ENCODE measurements at places on chromosomes 12 and 14.
A peak's percentile ranks its signal among the peaks of the same experiment; 100 is the strongest.

GRCh38 chr14:43418324-43418723 is 1088.8 kb downstream of the FSCB start:
- no peak for DNase-seq

DNA sequence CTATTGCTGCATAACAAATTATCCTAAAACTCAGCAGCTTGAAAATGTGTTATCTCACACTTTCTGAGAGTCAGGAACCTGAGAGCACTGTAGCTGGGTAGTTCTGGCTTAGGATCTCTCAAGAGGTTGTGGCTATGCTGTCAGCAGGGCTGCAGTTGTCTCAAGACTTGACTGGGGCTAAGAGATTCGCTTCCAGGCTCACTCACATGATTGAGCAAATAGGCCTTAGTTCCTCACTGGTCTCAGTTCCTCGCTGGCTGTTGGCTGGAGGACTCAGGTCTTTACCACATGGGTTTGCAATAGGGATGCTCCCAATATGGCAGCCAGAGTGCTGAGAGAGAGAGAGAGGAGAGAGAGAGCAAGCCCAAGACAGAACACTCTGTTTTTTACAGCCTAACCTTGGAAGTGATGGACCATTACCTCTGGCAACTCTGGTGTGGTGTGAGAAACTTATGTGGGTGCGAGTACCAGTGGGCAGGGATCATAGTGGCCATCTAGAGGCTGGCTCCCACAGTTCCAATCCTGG is 15.9 kb upstream of the DHRS2 start:
- no peak for DNase-seq

- DNase-seq: no peak
Measured at GRCh38 chr14:96285667-96286066, 29.7 kb downstream of the BDKRB1 start.

DNA sequence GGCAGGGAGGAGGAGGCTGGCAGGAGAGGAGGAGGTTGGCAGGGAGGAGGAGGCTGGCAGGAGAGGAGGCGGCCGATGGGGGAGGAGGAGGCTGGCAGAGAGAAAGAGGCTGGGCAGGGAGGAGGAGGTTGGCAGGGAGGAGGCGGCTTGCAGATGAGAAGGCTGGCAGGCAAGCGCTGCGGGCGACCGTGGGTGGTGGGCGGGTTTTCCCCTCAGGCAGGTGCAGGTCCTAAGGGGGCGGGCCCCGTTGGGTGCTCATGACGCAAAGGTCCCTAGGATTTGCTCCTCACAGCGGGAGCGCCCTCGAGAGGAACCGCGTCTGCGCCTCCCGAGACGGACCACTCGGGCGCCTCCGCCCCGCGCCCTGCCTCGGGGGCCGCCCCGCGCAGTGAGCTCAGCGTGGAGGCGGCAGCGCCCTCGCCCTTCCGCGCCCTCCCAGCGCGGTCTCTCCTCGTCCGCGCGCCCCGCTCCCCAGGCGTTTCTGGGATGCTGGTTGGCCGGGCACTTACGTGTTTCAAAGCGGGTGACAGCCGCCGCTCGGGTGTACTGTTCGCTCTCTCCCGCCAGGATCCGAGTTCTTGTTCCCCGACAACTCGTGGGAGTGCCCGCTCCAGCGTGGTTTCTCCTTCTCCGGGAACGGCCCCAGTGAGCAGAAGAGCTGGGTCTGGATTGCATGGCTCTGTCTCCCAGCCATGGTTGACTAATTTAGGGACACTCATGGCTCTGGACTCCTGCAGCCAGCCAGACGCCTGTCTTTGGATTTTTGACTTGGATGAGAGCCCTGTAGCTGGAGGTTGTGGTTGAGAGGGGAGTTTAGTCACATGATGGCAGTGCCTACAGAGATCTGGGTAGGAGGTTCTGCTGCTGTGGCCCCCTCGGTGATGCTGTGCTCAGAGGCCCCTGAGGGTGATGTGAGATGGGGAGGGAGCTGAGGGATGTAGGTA is 64.1 kb upstream of the PPP4R3A start:
- DNase-seq: peak; percentile 89

DNA sequence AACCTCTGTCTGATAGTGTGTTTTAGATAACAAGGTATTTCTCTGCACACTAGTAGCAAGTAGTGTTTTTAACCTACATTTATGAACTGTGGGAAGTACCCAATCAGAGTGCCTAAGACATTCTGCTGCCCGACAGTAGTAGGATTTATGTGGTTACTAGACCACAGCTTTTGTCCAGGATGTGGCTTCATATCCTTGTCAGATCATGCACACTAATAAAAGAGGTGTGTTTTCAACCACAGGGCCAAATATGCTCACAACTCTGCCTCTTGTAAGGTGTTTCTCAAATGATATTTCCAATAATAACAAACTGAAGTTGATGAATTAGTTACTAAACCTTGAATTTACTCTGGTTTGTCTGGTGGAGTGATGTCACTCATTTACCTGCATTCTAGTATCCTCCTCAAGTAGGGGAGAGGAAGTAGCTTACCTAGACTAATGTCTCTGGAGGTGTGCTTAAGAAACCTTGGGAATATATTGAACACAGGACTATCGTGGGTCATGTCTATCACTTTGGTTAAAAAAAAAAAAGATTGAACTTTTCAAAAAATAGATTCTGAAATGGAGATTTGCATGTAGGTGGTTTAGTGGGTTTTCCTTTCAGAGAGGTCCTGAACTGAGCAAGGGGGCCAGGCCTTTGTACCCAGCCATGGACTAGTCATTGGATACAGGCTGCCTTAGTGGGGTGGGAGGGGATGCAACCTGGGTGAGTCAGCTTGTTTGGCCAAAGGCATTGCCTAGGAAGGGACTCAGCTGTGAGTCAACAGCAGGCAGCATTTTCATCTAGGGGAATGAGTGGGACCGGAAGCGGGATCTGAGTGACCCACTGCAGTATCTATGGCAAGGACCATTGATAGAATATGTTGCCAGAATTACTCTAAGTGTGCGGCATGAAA is 14.1 kb downstream of the FBXW8 start:
- no peak for DNase-seq

DNA sequence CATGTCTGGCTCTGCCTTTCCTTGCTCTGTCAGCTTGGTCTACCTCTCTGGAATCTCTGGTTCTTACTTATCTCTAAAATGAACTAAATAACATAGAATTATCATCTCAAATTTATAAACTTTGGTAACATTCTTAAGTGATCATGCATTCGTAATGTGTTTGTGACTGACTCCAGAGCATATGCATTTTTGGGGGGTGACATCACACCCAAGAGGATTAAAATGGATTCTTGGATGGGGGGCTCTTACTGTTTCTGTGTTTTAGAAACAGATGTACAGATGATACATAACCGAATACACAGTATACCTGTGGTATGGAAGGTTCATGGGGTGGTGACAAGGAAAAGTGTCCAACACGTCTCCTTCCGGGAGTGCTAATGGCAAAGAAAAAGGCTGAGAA is 1162.1 kb downstream of the VRK1 start:
- no peak for DNase-seq

DNA sequence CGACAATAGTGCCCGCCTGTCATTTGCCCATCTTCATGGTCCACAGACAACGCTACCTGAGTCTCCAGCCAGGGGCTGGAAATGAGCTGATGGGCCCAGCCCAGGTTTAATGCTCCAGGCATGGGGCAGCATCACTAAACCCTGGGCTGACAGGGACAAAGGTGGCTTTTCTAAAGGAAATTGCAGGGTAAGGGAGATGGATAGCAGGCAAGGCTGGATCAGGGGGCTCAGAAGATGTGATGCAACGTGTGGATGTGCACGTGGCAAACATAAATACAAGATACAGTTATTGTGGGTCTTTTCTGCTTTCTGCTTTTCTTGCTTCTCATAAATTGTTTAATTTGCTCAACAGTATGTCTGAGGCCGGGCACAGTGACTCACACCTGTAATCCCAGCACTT is 3.7 kb upstream of the MMP17 start:
- no peak for DNase-seq

DNA sequence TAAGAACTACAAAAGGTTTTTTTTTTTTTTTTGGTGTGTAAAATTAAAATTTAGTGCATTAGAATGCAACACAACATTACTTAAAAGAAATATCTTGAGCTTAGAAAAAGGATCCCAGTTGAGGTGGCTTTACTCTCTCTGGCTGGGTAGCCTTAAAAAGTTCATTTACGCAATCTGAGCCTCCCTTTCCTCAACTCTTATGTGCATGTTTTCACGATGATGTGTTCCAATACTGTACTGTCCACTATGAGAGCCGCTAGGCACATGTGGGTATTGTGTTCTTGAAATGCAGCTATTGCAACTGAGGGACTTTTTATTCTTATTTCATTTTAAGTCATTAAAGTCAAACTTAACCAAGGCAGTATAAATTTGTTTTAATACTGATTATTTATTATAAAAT is 460.9 kb upstream of the SYT1 start:
- no peak for DNase-seq

GRCh38 chr12:66367015-66367667 is 64.8 kb downstream of the HELB start:
- DNase-seq: no peak

Measured in stimulated activated CD4-positive, alpha-beta T cell treated with anti-CD3 and anti-CD28 coated beads, TNF-alpha, amount 100 ng/mL, for 4 hours (primary cell).